ENCODE measurements at places on chromosomes 4 and X. TPM values are rescaled to one million over a fixed set of nuclear protein-coding genes. Genes with fewer than 3 reads are reported as not detected.

GRCh38 chr4:28357990-28358389, 1497.3 kb downstream of the STIM2 start:
- DNase-seq, result no peak

GRCh38 chrX:9781941-9782340, 4.3 kb upstream of the SHROOM2 start:
- DNase-seq, result no peak

DNA sequence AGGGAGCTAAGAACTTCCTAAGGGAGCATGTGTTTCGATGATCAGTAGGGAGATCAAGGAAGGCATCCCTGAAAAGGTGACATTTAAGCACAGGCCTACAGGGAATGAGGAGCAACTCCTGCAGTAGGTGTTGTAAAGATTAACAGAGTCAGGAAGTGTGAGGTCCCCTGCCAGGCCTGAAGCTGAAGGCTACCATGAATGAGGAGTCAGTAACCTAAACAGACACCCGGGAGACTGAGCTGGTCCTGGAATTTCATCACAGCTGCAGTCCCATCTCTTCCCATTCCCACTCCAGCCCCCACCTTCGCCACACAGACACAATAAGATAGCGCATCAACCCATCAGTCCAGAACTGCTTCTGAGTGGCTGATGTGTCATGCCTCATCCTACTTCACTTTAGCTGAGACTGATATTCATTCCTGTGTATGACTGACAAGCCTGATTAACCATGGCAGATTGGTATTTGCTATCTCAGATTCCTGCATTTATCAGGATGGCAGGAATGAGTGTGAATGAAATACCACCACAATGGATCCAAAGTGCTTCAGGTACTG, 27.0 kb upstream of the EFNB1 start:
- DNase-seq, result no peak

The PJA1 gene
- total RNA-seq, result 45.6 TPM

The KLF8 gene
- 0.83 TPM for total RNA-seq

The PAGE5 gene
- total RNA-seq, result not detected

DNA sequence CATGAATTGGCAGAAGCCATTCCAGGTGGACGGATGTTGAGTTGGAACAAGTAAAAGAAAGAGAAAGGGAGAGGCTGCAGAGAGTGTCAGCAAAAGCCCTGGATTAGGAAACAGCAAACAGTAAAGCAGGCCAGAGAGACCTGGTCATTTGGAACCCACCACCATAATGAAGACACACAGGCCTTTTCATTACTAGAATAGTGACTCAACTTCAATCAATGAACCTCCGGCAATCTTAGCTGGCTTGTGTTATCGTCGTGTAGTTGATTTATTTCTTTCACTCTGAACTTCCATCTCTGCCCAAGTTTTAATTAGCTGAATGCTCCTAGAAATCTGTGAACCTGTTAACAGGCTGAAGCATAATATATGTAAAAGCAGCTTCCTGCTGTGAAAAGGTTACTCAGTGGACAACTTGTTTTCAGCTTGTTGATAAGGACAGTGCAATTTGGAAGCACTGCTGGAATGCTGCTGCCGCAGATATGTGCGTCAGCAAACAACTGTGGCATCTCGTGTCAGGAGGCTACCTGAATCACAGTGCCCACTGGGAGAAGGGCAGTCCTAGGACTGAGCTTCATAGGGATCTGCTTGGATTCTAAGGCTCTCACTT, 68.8 kb downstream of the SPANXN4 start:
- DNase-seq, result no peak
